ENCODE measurements at places on chromosomes 6 and 20.

- no peak for DNase-seq
- no peak overlapping the region for H3K4me3 ChIP-seq
- H3K4me1 ChIP-seq: no peaks in the 10 kb centered on the region
- no peaks in the 10 kb centered on the region for H3K36me3 ChIP-seq
- H3K27me3 ChIP-seq: no peaks in the 10 kb centered on the region
- H3K27ac ChIP-seq: no peak overlapping the region
These were observed 1.5 kb upstream of the NUDT3 start for GRCh38 chr6:34393966-34394305.

GRCh38 chr6:105153676-105154075 lies 26.1 kb downstream of the POPDC3 start:
- H3K27ac ChIP-seq: no peak overlapping the region
- DNase-seq: no peak
- peaks cover 7% of the 10 kb centered on the region for H3K36me3 ChIP-seq
- no peaks in the 10 kb centered on the region for H3K4me1 ChIP-seq
- no peak overlapping the region for H3K4me3 ChIP-seq

GRCh38 chr6:38187325-38187724 lies 367.8 kb downstream of the ZFAND3 start:
- no peaks in the 10 kb centered on the region for H3K36me3 ChIP-seq
- no peak overlapping the region for H3K27ac ChIP-seq
- H3K4me3 ChIP-seq: no peak overlapping the region
- DNase-seq: no peak

- no peaks in the 10 kb centered on the region for H3K36me3 ChIP-seq
- no peak for DNase-seq
- no peak overlapping the region for H3K4me3 ChIP-seq
- H3K27ac ChIP-seq: peak overlapping the region; percentile 26
- H3K27me3 ChIP-seq: no peaks in the 10 kb centered on the region
- H3K4me1 ChIP-seq: peaks cover 7% of the 10 kb centered on the region
These were observed 16.6 kb downstream of the SLC2A12 start for GRCh38 chr6:134035823-134036296.

DNA sequence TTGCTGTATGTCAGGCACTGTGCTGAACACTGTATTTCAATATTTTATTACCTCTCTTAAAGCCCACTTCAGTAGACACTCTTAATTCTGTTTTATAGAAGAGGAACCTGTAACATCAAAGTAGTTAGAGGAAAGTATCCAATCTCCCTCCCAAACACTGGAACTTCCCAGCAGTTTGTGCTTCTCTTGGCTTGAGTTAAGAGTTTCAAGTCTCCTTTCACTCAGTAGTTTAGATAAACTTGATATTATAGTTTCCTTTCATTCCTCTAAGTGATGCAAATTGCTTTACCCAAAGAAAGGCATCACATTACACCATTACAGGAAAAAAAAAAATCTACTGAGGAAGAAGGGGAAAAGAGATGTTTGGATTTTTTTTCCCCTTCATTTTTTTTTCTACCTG lies 164.3 kb downstream of the TSHZ2 start:
- H3K4me1 ChIP-seq: no peaks in the 10 kb centered on the region
- no peak for DNase-seq
- H3K27me3 ChIP-seq: no peaks in the 10 kb centered on the region
- H3K4me3 ChIP-seq: no peak overlapping the region

- H3K4me3 ChIP-seq: no peak overlapping the region
- H3K27me3 ChIP-seq: no peaks in the 10 kb centered on the region
- no peaks in the 10 kb centered on the region for H3K36me3 ChIP-seq
- H3K27ac ChIP-seq: peak overlapping the region; percentile 43
- DNase-seq: no peak
These were observed 182.5 kb downstream of the GMPR start for GRCh38 chr6:16420715-16421461.

DNA sequence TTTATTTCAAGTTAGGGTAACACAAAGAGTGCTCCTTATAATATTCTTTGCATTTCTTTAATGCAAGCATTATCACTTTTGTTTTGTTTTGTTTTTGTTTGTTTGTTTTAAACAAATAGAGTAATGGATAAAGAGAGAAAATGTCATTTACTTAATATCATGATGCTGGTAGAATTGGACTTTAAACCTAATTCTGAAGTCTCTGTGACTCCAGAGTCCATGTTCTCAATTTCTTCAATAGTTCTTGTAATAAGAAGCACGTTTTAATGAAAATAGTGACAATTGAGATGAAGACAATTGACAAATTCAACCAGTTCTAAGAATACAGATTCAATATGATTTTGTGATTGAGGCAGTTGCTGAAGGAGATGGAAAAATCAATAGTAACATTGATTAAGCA lies 30.3 kb upstream of the MANEA start:
- no peak overlapping the region for H3K4me3 ChIP-seq
- no peaks in the 10 kb centered on the region for H3K36me3 ChIP-seq
- DNase-seq: no peak
- no peaks in the 10 kb centered on the region for H3K27me3 ChIP-seq
- H3K27ac ChIP-seq: no peak overlapping the region
- H3K4me1 ChIP-seq: no peaks in the 10 kb centered on the region
